ENCODE measurements at places on chromosomes 13 and 19.

DNA sequence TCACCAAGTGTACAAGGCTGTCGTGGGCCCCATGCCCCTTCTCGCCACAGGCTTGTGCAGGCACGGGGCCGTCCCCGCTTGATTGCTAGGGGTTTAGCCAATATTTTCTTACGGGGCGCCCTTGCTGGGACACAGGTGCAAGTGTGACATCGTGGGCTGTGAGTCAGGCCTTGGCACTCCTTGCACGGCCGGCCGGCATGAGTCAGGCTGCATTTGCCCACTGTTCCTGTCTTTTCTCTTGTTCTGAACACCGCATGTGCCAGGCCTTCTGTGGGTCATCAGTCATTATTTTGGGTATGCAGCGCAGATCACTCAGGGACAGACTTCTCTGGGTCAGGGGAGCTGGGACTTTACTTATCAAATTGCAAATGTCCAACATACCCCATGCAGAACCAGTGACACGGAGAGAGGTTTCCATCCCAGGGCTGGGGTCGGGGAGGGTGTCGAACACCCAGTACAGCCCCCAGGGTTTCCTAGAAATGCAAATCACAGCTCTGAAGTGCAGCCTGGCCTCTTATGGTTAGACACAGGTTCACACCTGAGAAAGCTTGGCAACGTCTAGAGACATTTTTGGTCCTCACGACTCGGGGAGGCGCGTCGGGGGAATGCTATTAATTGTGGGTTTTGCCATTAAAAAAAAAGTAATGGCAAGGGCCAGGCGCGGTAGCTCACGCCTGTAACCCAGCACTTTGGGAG is 22.5 kb upstream of the KLF2 start:
- no peak for DNase-seq

DNA sequence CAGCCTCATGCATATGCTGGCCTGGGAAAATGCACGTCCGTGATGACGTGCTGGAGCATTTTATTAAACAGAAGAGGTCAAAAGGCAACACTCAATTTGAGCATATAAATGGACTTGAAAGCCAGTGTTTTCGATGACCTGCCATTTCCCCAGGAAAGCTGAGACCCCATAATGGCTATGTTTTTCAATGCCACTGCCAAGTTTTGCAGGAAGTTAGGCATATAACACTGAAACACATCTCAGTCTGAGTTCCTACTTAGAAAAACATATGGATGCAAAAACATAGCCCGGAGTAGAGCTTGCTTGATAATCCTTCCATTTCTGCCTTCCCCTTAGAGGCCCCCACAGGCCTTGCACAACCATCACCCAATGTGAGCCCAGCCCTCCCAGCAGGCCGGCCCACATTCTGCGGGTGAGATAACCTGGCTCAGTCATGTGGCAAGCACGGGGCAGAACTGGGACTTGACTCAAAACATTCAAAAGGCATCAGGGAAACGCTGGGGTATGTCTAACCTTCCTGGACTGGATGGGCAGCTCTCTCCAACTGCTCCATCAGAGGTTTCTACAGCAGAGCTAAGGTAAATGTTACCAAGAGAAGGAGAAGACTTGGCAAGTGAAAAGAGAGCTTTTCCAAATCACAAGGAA is 24.9 kb downstream of the EPS15L1 start:
- no peak for DNase-seq

GRCh38 chr13:52599848-52600603 is 42.2 kb upstream of the HNRNPA1L2 start:
- peak; percentile 1 for DNase-seq

- no peak for DNase-seq
Observed at GRCh38 chr19:29509456-29509855, 16.3 kb upstream of the VSTM2B start.

- no peak for DNase-seq
Observed at GRCh38 chr19:994516-994915, 5.7 kb upstream of the GRIN3B start.

DNA sequence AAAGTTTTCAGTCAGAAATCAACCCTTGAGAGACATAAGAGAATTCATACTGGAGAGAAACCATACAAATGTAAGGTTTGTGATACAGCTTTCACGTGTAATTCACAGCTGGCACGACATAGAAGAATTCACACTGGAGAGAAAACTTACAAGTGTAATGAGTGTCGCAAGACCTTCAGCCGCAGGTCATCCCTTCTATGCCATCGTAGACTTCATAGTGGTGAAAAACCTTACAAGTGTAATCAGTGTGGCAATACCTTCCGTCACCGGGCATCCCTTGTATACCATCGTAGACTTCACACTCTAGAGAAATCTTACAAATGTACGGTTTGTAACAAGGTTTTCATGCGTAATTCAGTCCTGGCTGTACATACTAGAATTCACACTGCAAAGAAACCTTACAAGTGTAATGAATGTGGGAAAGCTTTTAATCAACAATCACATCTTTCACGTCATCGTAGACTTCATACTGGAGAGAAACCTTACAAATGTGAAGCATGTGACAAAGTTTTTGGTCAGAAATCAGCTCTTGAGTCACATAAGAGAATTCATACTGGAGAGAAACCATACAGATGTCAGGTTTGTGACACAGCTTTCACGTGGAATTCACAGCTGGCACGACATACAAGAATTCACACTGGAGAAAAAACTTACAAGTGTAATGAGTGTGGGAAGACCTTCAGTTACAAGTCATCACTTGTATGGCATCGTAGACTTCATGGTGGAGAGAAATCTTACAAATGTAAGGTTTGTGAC is 15.7 kb upstream of the ZNF701 start:
- no peak for DNase-seq

- no peak for DNase-seq
Observed at GRCh38 chr19:768424-768823, 17.5 kb downstream of the MISP start.

- DNase-seq = peak; percentile 63
Observed at GRCh38 chr19:3801412-3802096, 15.4 kb upstream of the MATK start.

DNA sequence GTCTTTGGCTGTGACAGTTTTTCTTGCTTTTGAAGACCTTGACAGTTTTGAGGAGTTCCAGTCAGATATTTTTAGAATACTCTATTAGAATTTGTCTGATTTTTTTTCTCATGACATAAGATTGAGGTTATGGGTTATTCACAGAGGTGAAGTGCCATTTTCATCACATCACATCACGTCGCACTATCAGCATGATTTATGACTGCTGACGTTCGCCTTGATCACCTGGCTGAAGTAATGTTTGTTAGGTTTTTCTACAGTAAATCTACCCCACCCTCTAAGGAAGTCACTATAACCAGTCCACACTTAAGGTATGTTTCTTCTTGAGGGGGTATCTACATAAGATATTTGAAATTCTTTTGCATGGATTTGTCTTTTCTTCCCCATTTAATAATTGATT is 169.7 kb downstream of the NDFIP2 start:
- DNase-seq = no peak

DNA sequence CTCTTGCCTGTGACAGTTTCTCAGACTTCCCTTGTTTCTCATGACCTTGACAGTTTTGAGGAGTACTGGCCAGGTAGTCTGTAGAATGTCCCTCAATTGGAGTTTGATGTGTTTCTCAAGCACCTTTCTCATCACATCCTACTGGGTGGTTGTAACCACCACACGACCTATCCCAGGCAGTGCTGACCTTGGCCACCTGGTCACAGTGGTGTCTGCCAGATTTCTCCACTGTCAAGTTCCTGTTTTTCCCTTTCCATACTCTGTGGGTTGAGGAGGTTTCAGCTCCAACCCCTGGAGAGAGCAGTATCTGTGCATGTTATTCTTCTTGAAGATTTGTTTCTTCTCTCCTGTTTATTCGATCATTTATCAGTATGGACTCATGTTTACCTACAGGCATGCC is 8.4 kb upstream of the UPF3A start:
- no peak for DNase-seq

GRCh38 chr13:47673009-47673850 is 327.8 kb downstream of the SUCLA2 start:
- no peak for DNase-seq

DNA sequence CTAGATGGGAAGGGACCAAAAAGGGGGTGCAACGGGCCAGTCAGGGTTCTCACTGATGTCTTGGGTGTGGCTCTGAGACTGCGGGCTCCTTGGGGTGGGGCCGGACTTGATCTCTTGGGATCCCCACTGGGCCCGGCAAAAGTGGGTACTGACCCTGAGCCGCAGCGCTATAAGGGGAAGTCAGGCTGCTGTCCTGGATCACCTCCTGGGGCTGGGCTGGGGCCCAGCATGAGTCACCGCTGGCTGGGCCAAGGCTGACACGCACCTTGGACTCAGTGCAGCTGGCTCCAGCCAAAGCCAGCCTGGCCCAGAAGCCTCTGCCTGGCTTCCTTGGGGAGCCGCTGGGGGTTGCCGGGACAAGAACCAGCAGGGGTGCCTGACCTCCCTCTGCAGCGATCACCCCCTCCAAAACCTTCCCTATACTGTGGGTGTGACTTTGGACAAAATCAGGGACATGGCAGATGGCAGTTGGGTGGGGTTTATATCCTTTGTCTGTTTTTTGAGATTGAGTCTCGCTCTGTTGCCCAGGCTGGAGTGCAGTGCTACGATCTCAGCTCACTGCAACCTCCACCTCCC is 617 bp upstream of the IQCN start:
- no peak for DNase-seq

DNA sequence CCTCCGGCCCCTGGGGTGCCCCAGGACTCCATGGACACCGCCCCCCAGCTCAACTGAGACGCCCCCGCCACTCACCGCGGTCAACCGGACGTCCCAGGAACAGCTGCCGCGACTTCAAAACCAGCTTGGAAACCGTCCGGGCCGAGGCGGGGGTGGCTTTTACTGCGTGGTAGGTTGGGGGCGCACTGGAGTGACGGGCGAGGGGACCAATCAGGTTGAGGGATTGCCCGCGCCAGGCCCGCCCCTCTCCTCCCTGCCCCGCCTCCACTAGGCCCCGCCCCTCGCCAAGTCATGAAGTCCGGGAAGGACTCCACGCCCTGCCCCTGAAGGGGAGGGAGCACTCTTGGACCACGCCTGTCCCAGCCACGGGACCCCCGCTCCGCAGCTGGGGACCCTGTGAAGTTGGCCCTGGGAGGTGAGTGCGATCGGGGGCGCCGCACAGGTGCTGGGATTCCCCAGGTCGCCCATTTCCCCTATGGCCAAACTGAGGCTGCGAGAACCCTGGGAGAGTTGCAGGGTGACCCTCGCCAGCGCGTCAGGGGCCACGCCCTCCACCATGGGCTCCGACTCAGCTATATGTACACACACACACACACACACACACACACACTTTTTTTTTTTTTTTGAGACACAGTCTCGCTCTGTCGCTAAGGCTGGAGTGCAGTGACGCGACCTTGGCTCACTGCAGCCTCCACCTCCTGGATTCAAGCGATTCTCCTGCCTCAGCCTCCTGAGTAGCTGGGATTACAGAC is at the start of gene PLIN3:
TSS of gene PLIN3 (minus strand) at position 134 of the 752 bp plus-strand sequence. CDS start 6,273 bp downstream, outside the sequence.
- DNase-seq = peak; percentile 96

DNA sequence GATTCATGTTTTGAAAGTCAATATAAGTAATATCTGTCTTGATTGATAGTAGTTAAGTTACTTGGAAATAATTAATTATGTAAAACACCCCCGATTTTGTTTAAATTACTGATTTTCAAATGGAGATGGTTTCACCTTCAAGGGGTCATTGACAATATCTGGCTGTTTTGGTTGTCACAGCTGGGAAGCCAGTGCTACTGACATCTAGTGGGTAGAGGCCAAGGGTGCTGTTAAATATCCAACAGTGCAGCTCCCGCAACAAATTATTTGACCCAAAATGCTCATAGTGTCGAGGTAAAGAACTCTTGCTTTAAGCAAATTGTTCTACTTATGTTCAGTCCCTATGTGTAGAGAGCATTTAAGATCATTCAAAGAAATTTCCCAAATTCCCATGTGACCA is 50.6 kb upstream of the PCDH20 start:
- DNase-seq = no peak

DNA sequence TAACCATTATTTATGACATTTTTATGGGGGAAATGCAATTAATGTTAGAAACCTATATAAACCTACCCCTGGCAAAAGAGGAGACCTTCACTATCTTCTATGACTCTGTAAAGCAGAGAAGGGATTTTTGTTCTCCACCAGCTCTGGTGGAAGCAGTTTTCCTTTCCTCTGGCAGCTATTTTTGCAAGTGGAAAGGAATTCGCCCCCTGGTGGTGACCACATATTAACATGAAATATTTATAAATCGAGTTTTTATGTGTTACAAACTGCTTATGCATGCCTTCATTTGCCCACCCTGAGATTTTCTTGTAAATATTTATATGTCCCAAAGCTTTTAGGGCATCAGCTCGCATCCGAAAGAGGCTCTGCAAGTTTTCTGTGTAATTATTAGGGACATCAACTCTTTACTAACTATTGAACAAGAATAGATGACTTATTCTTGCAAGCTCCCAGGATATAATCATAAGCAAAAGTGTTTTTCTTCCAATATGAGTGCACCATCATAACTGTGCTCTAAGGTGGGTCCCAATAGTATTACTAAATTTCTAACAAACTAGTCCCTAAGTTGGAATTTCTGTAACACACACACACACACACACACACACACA is 62.4 kb downstream of the SERTM1 start:
- no peak for DNase-seq

GRCh38 chr13:97395447-97396136 is 38.4 kb upstream of the RAP2A start:
- no peak for DNase-seq

GRCh38 chr13:29844441-29844840 is 6.0 kb downstream of the UBL3 start:
- DNase-seq = no peak

- no peak for DNase-seq
Observed at GRCh38 chr19:12970070-12970820, 869 bp downstream of the DAND5 start.

- DNase-seq = no peak
Observed at GRCh38 chr19:54245936-54246335, 3.3 kb upstream of the LILRA6 start.

GRCh38 chr19:35236638-35237400 is 8.3 kb upstream of the FAM187B start:
- peak; percentile 25 for DNase-seq

- no peak for DNase-seq
Observed at GRCh38 chr19:47779524-47780214, 1.2 kb downstream of the SELENOW start.

DNA sequence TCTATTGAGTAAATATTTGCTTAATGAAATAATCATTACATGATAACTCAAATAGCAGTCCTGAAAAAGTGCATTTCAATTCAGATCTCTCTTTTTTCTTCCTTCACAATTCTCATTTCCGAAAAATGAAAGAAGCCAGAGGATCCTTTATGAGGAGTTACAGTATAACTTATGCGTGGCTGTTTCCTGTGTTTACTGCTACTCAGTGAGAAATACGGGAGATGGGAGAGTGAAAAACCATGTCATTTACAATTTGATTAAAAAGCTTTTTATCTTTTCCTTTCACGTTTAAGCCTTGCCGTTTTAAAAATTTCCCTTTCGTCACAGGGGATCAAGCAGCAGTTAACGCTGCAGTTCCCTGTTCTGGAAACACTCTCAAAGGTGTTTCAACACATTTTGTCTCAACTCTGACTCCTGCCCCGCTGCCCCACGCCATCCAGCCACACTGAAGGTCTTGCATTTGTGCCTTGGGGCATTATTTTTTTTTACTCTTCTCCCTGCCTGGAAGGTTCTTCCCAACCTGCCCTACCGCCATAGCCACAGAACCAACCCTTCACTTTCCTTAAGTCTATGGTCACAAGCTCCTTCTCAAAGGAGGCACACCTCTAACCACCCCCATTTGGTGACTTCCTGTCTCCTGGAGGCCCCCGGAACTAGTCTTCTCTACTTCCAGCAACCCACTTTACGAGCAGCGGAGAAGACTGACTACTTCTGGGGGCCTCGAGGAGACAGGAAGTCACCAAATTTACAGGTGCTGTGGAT is 17.0 kb downstream of the KL start:
- peak; percentile 5 for DNase-seq

- DNase-seq = no peak
Observed at GRCh38 chr13:106407338-106407737, 128.1 kb downstream of the EFNB2 start.

- no peak for DNase-seq
Observed at GRCh38 chr19:18435842-18436670, 1.9 kb downstream of the ISYNA1 start.
